ENCODE measurements at places on chromosomes 4 and X.

DNA sequence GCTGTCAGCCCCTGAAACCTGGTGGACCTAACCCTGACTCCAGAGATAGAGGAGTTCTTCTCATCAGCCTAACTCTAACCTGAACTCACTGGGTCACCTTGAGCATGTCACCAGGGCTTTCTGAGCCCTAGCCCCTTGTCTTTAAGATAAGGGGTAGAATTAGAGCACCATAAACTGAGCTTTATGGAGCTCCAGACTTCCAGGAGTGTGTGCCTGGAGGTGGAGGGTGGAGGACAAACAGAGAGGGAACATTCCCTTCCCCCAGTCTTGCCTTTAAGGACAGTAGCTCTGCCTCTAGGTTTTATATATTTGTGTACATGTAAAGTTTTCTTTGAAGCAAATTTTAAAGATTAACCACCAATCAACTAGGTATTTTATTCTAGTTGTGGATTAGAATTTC lies 83.9 kb upstream of the PACRGL start:
- no peak for DNase-seq

GRCh38 chr4:28508636-28509035 lies 1648.0 kb downstream of the STIM2 start:
- DNase-seq: no peak

DNA sequence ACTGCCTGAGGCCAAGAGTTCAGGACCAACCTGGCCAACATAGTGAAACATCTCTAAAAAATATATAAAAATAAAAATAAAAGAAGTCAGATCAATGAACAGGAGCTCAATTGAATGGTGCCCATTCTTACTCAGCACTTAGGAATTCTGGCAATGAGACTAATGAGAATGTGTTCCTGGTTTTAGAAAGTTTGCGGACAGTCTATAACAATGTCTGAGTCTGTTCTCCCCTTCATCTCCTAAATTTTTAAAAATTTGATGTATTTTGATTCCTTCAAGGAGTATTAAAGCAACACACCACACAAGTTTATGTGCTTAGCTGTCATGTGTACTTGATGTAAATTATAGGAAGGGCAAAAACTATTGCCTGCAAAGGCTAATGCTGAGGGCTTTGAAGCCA lies 30.6 kb upstream of the KCNIP4 start:
- no peak for DNase-seq

- no peak for DNase-seq
Measured at GRCh38 chr4:81164126-81164525, 50.9 kb downstream of the PRKG2 start.

DNA sequence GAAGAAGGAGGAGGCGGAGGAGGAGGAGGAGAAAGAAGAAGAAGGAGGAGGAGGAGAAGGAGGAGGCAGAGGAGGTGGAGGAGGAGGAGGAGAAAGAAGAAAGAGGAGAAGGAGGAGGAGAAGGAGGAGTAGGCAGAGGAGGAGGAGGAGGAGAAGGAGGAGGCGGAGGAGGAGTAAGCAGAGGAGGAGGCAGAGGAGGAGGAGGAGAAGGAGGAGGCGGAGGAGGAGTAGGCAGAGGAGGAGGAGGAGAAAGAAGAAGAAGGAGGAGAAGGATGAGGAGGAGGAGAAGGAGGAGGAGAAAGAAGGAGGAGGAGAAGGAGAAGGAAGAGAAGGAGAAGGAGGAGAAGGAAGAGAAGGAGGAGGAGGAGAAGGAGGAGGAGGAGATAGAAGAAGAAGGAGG lies 19.9 kb downstream of the MRFAP1 start:
- no peak for DNase-seq

- DNase-seq: no peak
Measured at GRCh38 chr4:80171656-80172055, 25.6 kb upstream of the PRDM8 start.

GRCh38 chrX:17792826-17793225 lies 55.5 kb downstream of the SCML1 start:
- DNase-seq: no peak

- DNase-seq: no peak
Measured at GRCh38 chrX:774536-774935, 143.9 kb downstream of the SHOX start.

GRCh38 chrX:71996826-71997225 lies 86.2 kb downstream of the NHSL2 start:
- peak; percentile 51 for DNase-seq

GRCh38 chr4:3037957-3038461 lies 36.3 kb downstream of the HTT-AS start:
- no peak for DNase-seq

GRCh38 chr4:6384541-6384940 lies 87.9 kb downstream of the PPP2R2C start:
- no peak for DNase-seq

- no peak for DNase-seq
Measured at GRCh38 chrX:41312786-41313185, 21.2 kb upstream of the DDX3X start.
